ENCODE measurements at places on chromosomes 13 and 19. TPM values are rescaled to one million over a fixed set of nuclear protein-coding genes. Genes with fewer than 3 reads are reported as not detected.

- peaks cover 4% of the 10 kb centered on the region for H3K27me3 ChIP-seq
- no peak within 1 kb of the TSS for H3K4me3 ChIP-seq
- no peak within 1 kb of the TSS for H3K27ac ChIP-seq
- no peaks in the 10 kb centered on the region for H3K36me3 ChIP-seq
- no peaks in the 10 kb centered on the region for H3K4me1 ChIP-seq
- DNase-seq = no peak
These were observed at the start of gene KLK14 for GRCh38 chr19:51082611-51083010. Gene KLK14, minus strand, starts transcription at chr19:51082887. Its CDS starts 273 bp downstream, at chr19:51082614.

DNA sequence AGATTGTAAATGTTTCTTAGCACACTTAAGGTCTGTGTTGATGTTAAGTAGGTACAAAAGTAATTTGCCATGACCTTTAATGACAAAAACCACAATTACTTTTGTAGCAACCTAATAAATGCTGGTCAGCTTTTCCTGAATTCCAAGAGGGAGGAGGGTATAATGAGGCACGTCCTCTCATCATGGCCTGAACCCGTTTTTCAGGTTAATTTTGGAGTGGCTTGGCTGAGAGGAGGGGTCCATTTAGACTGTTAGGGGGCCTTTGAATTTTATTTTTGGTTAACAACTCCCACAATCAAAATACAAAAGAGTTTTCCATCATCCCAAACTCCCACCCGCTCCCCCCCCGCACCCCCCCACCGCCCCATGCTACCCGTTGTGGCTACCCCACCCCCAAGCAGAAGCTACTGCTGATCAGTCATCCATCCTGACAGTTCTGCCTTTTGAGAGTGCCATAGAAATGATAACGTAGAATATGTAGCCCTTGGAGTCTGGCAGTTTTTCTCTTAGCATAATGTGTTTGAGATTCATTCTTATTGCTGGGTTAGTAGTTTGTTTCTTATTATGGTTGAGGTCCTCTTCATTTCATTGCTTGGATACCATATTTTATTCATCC lies 14.4 kb upstream of the PLEKHF1 start:
- no peak for DNase-seq
- H3K27me3 ChIP-seq = no peaks in the 10 kb centered on the region

DNA sequence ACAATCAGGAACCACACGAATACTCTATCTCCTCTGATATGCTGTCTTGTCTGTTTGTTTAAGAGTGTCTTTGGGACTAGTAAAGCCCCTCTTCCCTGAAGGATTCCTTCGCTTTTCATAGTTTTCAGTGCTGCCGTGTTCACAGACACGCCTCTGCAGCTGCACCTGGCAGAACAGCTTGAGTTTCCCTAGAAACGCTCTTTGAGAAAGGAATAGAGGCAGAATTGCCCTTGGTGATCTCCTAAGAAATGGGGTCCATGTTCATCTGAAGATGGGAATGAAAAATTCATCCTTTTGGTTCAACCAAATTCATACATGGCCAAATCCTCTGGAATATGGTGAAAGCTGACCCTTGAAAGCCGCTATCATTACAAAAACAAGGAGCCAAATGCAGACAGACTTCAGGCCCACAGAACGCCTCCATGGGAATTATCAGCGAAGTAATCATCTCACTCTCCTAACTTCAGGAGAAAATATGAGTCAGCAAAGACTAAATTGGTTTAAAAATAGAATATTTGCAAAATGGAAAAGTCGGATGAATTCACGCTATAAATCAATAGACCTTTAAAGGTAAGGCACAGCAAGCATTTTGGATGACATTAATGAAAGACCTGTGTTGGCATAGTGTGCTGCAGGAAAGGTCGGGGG lies 5.5 kb downstream of the SACS start:
- peak overlapping the region; percentile 62 for H3K27ac ChIP-seq
- H3K36me3 ChIP-seq = no peaks in the 10 kb centered on the region
- peaks cover 20% of the 10 kb centered on the region for H3K4me1 ChIP-seq
- no peak overlapping the region for H3K4me3 ChIP-seq

DNA sequence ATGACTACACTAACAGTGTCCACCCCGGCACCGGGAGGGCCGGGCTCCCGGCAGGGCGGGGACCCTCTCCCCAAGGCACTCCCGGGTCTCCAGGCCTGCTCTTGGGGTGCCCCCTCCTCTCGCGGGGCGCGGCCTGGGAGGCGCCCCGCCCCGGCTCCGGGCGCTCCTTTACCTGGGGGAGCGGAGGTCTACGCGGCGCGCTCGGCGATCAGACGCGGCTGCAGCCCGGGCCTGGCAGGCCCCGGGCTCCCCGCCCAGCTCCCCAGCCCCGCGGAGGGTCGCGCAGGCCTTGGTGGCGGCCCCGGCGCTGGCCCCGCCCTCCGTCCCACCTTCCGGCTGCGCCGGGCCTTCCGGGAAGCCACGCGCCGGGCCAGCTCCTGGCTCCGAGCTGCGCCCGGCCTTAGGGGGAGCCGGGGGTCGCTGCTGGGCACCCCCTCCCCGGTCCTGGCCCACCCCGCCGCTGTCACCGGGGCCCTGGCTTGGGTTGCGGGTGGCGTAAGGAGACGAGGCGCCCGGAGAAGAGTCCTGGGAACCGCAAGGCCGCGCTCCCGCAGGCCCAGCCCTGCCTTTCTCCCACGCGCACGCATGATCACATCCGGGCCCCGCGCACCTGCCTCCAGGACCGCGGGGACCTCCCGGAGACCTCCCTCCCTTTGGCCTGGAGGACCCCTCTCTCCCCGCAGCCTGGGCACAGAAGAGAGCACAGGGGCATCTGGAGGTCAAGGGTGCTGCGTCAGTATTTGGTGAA lies at the start of gene C19orf12:
TSS of gene C19orf12 (minus strand) at position 309 of the 748 bp plus-strand sequence. CDS start 6,848 bp downstream, outside the sequence.
- H3K4me3 ChIP-seq = peak within 1 kb of the TSS; percentile 97
- peaks cover 23% of the 10 kb centered on the region for H3K4me1 ChIP-seq
- DNase-seq = peak; percentile 61
- no peaks in the 10 kb centered on the region for H3K27me3 ChIP-seq
- H3K27ac ChIP-seq = peak within 1 kb of the TSS; percentile 95

ZNF615 gene
- 7.9 TPM for total RNA-seq

- H3K36me3 ChIP-seq = no peaks in the 10 kb centered on the region
- H3K27me3 ChIP-seq = no peaks in the 10 kb centered on the region
- no peak overlapping the region for H3K27ac ChIP-seq
- no peak for DNase-seq
- no peaks in the 10 kb centered on the region for H3K4me1 ChIP-seq
- H3K4me3 ChIP-seq = no peak overlapping the region
These were observed 25.3 kb upstream of the FBXO27 start for GRCh38 chr19:39057615-39058014.

DNA sequence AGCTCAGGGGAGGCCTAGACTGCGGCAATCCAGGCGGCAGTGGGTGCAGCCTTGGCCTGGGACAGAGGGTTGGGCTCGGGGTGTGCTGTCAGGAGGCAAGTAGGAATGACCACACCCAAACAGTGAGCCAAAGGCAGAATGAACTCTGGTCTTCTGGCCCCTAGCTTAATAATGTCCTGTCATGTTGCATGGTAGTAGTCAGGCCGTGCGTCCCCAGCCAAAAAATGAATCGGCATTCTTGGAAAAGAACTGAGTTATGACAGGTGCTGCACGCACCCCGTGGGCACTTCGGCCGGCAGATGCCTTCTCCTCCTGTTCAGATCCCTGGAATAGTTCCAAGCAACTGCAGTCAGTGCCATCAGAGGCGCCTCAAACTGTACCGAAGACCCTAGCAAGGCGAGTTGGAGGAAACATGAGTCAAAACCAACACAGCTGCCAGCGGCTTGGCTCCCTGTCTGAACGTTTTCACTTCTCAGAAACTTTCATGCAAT lies 55.9 kb downstream of the ATP7B start:
- H3K4me3 ChIP-seq = no peak overlapping the region
- no peaks in the 10 kb centered on the region for H3K36me3 ChIP-seq
- H3K27ac ChIP-seq = no peak overlapping the region
- DNase-seq = no peak
- no peaks in the 10 kb centered on the region for H3K4me1 ChIP-seq

DNA sequence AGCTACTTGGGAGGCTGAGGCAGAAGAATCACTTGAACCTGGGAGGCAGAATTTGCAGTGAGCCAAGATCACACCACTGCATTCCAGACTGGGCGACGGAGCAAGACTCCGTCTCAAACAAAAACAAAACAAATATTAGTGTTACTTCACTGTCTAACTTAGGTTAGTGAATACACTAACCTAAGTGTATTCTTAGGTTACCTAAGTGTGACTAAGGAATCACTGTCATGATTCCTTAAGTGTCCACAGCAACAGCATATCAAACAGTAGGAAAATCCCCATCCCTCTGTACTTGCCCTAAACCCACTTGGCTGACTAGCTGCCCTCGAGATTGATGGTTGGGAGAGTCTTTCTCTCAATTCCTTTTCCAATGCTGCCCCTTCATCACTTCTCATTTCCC lies 11.8 kb upstream of the LRCH1 start:
- no peak for DNase-seq
- no peak overlapping the region for H3K27ac ChIP-seq
- H3K4me3 ChIP-seq = no peak overlapping the region
- H3K27me3 ChIP-seq = no peaks in the 10 kb centered on the region

MBD3L2 gene
- total RNA-seq = not detected

TNFSF11 gene
- total RNA-seq = not detected

DNA sequence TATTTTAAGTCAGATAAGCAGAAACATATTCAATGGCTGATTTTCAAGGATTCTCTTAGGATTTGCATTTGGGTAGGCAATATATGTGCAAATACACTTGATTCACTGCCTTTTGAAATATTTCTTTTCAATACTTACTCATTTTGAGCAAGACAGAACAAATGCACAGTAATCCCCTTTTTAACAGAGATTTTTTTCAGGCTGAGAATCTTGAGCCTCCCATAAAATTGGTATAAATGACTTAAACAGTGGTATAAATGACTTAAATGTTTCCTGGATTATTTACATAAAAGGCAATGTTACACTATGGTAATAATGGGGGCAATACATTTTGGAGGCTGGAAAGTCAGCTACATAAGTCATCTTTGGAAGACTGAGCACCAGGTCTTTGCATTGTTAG lies 389.0 kb downstream of the OLFM4 start:
- no peak for DNase-seq
- no peak overlapping the region for H3K4me3 ChIP-seq
- H3K27me3 ChIP-seq = no peaks in the 10 kb centered on the region
- no peaks in the 10 kb centered on the region for H3K4me1 ChIP-seq

GRCh38 chr19:29866011-29866410 lies 54.2 kb downstream of the CCNE1 start:
- H3K27ac ChIP-seq = no peak overlapping the region
- H3K4me1 ChIP-seq = no peaks in the 10 kb centered on the region
- peaks cover 5% of the 10 kb centered on the region for H3K27me3 ChIP-seq
- no peak for DNase-seq

DNA sequence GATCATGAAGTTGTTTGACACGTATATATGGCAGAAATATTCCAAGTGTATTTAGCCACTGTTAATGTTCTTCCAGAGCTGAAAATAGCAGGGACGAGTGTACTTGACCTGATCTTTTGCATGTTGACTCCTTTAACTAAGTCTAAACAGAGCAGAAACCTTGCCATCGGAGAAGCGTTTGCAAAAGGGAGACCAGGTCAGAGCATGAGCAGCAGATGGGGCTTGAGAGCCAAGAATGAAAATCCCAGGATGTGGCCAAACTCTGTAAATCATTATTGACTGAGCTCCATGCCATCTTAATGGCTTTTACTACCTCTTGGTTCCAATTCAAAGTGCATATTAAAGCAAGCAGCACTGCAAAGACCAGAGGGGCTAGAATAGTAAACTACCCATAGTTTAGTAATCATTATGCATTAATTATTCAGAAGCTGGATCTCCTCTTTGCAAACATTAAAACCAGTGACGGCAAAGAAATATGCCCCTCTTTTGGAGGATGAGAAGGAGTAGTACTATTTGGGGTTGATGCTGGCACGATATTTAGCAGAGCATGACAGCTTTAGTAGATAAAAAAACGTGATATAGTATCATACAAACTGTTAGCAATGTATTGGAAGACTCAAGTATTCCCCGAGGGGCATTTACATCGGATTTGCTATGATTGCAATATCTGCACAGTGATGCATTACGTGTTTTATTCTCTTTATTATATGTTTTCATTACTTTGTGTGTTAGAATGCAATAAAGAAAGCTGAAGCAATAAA lies 55.7 kb downstream of the FAM216B start:
- no peak overlapping the region for H3K27ac ChIP-seq
- no peak overlapping the region for H3K4me3 ChIP-seq
- no peaks in the 10 kb centered on the region for H3K4me1 ChIP-seq
- no peaks in the 10 kb centered on the region for H3K27me3 ChIP-seq
- no peaks in the 10 kb centered on the region for H3K36me3 ChIP-seq
- peak; percentile 81 for DNase-seq

CYP2A6 gene
- 0.42 TPM for total RNA-seq

DNA sequence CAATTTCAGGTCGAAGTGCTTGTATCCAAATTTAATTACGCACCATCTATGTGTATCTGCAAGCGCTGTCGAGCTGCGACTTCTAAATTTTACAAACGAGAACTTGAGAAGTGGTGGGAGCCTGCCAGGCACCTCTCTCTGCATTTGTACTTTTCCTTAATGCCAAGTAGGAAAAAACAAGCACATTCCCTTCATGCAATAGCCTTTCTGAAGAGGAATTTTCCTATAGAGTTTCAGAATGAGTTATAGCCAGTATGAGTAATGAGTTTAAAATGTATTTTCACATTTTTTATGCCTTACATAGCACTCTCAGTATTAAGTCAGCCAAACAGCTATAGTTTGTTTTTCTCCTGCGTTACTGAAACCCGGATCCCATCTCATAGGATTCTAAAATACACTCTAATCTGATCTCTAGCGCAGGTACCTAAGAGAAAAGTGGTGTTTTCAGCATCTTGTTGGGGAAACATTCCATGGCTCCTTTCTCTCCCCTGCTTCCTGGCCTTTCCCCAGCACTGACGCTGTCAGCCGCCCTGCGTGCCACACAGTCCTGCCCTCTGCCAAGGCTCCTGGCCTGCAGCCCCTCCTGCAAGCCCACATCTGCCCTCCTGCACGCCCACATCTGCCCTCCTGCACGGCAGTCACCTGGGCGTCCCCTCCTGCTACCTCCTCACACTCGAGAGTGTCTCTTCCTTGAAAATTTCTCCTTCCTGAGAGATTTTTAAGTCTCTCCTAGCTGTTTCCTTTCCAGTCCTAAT lies 526.9 kb downstream of the MYO16 start:
- H3K4me1 ChIP-seq = no peaks in the 10 kb centered on the region
- H3K4me3 ChIP-seq = no peak overlapping the region
- no peaks in the 10 kb centered on the region for H3K27me3 ChIP-seq
- no peak overlapping the region for H3K27ac ChIP-seq
- DNase-seq = no peak
- no peaks in the 10 kb centered on the region for H3K36me3 ChIP-seq
